ENCODE measurements at places on chromosomes 1 and 21. TPM values are rescaled to one million over a fixed set of nuclear protein-coding genes. Genes with fewer than 3 reads are reported as not detected.

Gene RGS13
- 1.1 TPM for total RNA-seq

Gene SPATA1
- total RNA-seq = 0.13 TPM

Gene CELA2A
- total RNA-seq = not detected

- no peak for DNase-seq
Measured at GRCh38 chr1:179252606-179253005, 23.1 kb upstream of the ABL2 start.

DNA sequence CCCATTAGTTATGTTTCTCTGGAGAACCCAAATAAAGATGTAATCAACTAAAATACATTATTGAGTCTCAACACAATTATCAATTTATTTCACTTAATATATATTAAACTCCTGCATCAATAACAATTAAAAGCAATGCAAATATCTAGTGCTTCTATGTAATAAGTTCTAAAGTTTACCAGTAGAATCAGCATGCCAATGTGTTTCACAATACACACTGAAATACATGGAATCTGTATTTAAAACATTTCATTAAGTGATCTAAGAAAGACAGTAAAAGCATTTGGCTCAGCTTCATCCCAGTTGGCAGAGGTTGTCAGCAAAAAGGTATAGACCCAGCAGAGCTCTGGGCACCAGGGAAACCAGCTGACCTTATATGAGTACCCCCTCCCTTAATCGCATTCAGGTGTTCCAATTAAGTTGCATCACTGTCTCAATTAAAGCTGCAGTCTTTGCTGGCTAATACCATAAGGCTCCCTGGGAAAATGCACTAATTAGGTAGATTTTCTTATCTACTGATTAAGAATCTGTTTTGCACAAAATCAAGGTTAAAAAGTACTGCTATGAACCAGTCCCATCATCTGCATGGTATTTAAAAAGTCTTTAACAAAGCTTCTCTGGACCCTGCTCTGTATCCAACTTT, 63.1 kb downstream of the NIBAN1 start:
- DNase-seq = no peak

DNA sequence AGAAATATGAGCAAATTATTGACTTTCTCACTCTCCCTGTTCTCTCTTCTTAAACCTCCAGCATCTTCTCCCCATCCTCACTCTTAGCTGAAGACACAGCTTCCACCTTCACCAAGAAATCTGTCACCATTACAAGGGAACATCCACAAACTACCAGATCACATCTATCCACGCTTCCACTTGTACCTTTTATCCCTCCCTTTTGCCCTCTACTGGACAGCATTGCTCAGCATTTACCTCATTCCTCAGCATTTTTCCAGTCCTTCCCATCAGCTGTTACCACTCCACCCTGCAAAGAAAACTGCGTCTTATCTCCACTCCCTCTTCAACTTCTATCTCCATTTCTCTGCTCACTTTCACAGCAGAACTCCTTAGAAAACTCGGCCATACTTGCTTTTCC, 42.6 kb downstream of the KCNJ6 start:
- DNase-seq = no peak

DNA sequence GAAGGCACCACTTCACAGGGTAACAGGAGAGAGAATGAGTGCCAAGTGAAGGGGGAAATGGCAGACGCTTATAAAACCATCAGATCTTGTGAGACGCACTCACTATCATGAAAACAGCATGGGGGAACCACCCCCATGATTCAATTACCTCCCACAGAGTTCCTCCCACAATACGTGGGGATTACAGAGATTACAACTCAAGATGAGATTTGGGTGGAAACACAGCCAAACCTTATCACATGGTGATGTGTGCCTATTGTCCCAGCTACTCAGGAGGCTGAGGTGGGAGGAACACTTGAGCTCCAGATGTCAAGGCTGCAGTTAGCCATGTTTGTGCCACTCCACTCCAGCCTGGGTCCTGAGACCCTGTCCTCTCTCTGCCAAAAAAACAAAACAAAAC, 56.0 kb upstream of the DSCAM start:
- no peak for DNase-seq

DNA sequence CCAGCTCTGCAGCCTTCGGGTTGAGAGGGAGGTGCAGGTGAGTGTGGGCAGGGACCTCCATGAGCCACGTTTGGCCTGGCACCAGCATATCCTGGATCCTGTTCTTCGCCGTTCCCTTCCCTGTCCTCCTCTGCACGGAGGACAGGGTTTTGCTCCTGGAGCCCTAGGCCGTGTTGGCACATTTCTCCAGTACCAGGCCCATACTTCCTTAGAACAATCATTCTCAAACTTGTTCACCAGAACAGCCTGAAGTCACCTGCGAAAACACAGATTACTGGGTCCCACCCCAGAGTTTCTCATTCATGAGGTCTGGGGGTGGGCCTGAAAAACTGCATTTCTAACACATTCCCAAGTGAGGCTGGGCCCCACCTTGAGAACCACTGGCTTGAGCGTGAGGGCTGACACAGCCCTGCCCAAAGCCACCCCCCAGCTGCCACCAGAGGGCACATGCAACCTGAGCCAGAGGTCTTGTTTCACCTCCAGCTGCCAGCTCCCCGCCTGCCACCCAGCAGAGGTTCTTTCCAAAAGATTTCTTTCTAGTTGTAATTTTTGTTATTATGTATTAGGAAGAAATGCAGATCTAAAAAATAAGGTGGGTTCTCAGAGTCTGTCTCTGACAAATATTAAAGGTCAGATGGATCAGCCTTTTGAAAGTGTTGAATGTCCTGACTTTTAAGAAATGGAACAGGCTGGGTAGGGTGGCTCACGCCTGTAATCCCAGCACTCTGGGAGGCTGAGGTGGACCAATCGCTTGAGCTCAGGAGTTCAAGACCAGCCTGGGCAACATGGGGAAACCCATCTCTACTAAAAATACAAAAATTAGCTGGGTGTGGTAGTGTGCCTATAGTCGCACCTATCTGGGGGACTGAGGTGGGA, 39.6 kb upstream of the LDLRAP1 start:
- peak; percentile 81 for DNase-seq
